ENCODE measurements at places on chromosomes 13 and 19. TPM values are rescaled to one million over a fixed set of nuclear protein-coding genes. Genes with fewer than 3 reads are reported as not detected.

DNA sequence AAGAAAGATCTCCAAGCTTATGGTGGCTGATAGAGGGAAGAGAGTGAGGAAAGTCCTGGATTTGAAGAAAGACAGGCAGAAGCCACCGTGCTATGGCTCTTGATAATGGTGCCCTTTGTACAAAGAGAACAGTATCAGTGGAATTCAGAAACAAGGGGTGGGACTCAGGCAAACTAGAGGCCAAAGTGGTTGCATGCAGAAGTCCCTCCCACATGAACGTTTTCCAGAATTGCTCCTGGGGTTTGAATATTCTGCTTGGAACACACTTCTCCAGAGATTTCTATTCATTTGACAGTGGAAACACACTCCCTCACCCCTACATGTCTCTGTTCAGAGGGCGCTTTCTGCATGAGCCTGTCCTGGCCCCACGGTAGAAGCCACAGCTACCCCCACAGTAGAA lies 10.1 kb upstream of the MBNL2 start:
- no peak for DNase-seq

- no peak for DNase-seq
These were observed 8.2 kb upstream of the SERTM1 start for GRCh38 chr13:36665630-36666029.

- DNase-seq = no peak
These were observed 16.1 kb upstream of the STRN4 start for GRCh38 chr19:46762245-46762890.

RDH8 gene
- 0.27 TPM for polyA plus RNA-seq

GRCh38 chr19:17862711-17863519 lies 3.2 kb downstream of the RPL18A start:
- no peak for DNase-seq

- no peak for DNase-seq
These were observed 16.7 kb downstream of the ZIC2 start for GRCh38 chr13:99998261-99998660.

DNA sequence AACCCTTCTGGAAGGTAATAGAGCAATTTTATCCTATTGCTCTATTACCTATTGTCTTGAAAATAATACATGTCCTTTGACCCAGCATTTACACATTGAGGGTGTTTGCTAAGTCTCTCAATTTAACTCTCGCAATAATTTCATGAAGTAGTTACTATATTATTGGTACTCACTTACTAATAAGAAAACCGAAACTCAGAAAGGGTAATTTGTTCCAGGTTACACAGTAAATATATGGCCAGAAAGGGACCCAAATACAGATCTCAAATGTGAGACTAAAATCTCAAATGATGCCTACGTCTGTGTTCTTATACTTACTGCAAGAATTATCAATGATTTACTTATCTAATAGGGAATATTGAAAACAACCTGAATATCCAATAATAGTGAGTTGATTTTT lies 29.7 kb upstream of the FAM216B start:
- DNase-seq = no peak

PRSS57 gene
- polyA plus RNA-seq = 0.19 TPM

CNMD gene
- polyA plus RNA-seq = 0.91 TPM

DNA sequence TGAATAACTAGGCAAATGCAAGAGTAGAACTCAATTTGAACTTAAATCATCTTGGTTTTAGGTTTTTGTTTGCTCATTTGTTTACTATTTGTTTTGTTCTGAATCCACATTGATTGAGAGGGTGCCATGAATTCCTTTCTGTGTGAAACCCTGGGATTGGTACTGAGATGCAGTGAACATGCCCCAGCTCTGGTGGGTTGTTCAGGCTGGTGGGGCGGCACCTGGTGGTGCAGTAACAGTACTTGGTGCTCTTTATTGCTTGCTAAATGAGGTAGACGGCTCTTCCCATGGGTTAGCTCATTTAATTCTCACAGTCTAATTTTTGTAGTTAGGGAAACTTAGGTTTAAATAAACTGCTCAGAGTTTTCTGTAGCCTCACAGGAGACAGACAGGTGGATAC lies 48.4 kb downstream of the WASF3 start:
- DNase-seq = no peak

- DNase-seq = no peak
These were observed 752.8 kb downstream of the LIG4 start for GRCh38 chr13:107462501-107462900.

- DNase-seq = peak; percentile 61
These were observed 44.1 kb upstream of the RANBP3 start for GRCh38 chr19:6021878-6022569.

DNA sequence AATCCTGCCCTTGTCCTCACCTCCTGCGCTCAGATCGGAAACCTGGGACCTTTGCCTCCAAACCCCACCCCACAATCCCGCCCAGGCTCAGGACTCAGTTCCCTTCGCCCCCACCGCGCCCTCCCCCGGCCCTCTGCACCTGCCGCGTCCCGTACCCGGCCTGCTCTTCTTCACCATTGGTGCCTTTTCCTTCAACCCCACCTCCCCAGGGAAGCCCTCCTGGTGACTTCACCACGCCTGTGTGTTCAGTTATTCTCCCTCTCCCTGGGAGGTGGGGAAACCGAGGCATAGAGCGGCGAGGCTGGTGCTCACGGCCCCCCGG lies 19.3 kb upstream of the TCF3 start:
- no peak for DNase-seq

CYP4F11 gene
- 0.17 TPM for polyA plus RNA-seq

CELF5 gene
- polyA plus RNA-seq = 0.75 TPM

- DNase-seq = no peak
These were observed 79.1 kb downstream of the STARD13 start for GRCh38 chr13:33206425-33206824.

DNA sequence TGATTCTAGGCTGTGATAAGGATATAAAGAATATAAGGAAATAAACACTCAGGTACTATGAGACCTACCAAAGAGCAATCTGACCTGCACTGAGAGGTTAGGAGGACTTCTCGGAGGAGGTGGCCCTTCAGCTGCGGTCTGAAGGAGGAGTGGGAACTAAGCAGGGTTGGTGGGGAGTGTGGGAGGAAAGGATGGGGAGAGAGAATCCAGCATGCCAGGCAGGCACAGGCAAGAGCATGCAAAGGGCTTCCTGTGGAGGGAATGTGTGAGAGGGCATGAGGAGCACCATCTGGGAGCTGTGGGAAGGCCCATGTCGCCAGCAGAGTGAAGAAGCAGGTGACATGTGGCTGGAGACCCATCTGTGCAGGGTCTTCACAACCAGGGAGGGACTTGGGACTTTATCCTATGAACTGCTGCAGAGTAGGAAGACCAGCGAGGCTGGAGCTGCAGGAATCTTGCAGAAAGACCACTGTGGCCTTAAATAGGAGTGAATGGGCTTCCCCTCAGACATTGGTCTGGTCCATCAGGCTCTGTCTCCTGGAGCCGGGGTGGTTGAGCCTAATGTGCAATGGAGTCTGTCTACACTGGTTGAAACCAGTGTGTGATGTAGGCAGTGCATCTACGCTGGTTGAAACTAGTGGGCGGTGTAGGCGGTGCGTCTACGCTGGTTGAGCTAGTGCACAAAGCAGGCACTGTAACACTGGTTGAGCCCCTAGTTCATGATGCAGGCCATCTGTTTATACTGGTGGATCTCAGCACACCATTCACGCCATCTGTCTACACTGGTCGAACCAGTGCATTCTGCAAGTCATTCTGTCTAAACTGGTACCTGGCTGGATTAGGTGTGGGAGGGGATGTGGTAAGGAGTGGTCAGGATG lies 6.4 kb downstream of the CHST8 start:
- DNase-seq = no peak

DNA sequence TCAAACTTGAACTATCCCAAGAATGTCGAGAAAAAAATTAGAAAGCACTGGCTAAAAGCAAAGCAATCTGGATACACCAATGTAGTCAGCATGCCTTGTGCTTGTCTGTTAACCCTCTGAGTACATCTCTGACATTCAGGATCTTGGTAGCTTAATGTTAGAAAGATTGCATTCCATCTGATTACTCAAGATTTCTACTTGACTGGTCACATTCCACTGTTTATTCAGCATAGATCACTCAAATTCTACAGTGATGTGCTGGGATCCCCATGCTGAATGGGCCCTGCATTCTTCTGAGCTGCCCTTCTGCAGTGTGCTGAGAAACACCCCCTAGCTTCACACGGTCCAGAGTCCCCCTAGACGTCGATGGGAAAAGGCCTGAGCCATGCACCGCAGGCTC lies 295.4 kb upstream of the MAB21L1 start:
- no peak for DNase-seq

DNA sequence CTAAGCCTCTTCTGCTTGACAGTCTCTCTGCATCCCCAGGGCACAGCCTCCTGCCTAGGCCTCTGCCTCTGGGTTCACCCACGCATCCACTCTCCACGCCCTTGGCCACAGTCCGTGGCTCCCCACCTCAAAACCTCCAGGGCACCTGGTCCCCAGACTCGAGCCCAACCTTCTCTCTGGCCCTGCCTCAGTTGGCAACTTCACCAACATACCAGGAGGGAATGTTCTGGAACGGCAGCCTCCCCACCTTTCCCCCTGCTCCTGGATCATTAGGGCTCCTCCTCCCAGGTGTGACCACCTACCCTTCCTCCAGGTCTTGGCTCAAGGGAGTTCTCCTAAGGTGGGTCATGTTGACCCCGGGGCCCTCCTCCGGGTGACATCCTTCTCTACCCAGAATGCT lies 69.1 kb downstream of the SOX1 start:
- DNase-seq = no peak

GIPR gene
- polyA plus RNA-seq = 0.28 TPM

GRCh38 chr13:36432106-36432544 lies at the start of gene CCNA1:
TSS of gene CCNA1 (plus strand) at chr13:36432495. CDS start at chr13:36433057, 562 bp downstream.
- DNase-seq = no peak

ZNF85 gene
- polyA plus RNA-seq = 20.1 TPM

PKN1 gene
- polyA plus RNA-seq = 98.6 TPM

DBP gene
- 14.3 TPM for polyA plus RNA-seq

PNMA8B gene
- polyA plus RNA-seq = 5.5 TPM

- DNase-seq = no peak
These were observed 7.9 kb upstream of the RASA3 start for GRCh38 chr13:114140131-114140905.

ELSPBP1 gene
- polyA plus RNA-seq = not detected

PEAK3 gene
- 0.12 TPM for polyA plus RNA-seq

All from renal cortex interstitium (tissue), 15 donors.